ENCODE measurements at places on chromosomes 12 and 14. TPM values are rescaled to one million over a fixed set of nuclear protein-coding genes. Genes with fewer than 3 reads are reported as not detected.

Gene PTHLH
- total RNA-seq: 1.1 TPM

Gene GPR84
- not detected for total RNA-seq

Gene B4GALNT3
- 3.3 TPM for total RNA-seq

Gene VASH1
- 149 TPM for total RNA-seq

Gene TAS2R9
- total RNA-seq: not detected

Gene ASB2
- total RNA-seq: 16.6 TPM

DNA sequence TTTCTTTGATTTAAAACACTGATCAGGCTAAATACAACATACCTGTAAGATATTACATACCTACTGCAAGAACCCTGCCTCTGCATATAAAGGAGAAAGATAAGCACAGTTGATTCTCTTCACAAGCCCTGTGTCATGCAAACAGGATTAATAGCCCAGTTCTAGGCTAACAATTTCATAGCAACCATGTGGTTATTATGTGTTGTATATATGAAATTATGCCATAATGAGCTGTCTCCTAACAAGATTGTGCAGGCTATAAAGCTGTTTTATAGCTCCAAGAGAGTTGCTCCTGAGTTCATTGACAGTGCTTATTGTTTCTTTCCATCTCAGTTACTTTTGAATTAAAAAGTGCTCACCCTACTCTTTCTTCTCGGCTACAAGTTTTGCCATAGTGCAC, 609.3 kb downstream of the DIO2 start:
- no peak for DNase-seq

DNA sequence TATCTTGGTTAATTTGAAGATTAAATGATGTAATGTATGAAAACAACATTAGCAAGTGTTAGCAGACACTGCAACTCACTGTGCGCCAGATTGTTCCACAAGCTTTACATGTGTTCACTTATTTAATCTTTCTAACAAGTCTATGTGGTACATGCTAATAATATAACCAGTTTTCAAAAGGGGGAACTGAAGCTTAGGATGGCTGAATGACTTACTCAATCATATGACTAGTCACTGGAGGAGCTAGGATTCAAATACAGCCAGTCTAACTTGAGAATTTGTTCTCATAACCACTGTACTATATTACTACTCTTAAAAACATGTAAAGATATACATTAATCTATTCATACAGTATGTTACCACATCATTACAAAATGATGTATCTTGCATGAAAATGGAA, 60.5 kb upstream of the LRIG3 start:
- no peak for DNase-seq

DNA sequence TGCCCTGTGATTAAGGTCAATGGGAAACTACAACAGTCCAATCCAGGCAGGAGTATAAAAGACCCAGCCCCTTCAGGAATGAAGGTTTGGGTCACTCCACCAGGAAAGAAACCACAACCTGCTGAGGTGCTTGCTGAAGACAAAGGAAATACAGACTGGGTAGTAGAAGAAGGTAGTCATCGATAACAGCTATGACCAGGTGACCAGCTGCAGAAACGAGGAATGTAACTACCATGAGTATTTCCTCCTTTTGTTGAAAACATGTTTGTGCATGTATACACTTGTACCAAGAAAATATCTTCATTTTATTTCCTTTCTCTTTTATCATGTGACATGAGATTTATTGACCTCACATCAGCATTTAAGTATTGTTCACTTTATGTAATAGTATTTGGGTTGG, 409.1 kb downstream of the FOXG1 start:
- no peak for DNase-seq

DNA sequence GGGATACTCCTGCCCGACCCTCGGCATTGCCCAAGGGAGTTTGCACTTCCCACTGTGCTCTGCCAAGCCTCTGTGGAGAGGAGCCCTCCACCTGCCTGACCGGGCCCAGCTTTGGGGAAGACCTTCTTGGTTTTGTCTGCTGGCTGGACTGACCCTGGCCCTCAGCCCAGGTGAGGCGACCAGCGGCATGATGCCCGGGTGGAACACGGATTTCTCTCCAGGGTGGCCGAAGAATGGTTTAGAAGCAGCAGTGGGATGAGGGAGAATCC, 15.6 kb downstream of the ZBTB42 start:
- no peak for DNase-seq

DNA sequence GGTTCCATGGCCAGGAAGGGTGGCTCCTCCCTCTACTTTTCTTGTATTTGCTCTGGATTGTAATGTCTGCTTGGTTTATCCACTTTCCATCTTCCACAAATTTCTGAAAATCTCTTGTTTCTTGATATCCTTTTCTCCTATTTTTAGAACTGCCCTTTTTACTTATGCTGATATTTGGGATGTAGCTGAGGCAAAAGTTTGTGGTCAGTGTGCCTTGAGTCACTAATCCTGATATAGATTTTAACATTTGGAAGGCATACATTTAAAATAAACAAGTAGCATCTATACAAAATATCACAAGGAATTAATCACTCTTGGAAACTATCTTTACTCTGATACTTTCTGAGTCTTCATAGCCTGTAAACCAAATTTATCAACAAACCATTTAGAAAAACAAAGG, 11.0 kb downstream of the GRIP1 start:
- no peak for DNase-seq

GRCh38 chr14:105093431-105094192, 28.4 kb upstream of the GPR132 start:
- DNase-seq: peak; percentile 82

DNA sequence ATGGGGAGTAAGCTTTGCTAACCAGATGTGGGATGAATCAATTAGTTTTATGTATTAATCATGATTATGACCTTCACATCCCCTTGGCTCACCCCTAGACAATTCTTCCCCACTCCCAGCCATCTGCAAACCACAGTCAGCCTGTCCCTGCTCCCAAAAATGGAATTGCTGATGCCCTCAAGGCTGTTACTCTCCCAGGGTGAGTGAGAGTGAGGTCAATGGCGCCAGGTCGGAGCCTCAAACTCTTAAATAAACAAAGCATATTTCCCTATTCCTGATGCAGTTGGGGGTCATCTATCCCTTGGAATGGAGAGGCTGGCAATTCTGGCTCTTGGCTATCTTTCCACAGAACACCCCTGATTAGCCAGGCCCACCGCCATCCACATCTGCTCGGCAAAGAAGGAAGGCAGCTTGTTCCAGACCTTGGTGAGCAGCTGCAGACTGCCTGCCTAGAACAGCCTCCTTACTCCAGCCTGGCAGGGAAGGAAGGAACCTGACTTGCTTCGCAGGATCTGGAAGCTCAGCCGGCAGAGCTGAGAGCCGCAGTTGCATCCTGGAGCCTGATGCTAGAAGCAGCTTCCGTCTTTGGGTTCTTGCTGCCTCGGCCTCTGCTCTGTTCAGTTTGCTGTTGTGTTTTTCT, 57.0 kb downstream of the SMUG1 start:
- DNase-seq: peak; percentile 53

DNA sequence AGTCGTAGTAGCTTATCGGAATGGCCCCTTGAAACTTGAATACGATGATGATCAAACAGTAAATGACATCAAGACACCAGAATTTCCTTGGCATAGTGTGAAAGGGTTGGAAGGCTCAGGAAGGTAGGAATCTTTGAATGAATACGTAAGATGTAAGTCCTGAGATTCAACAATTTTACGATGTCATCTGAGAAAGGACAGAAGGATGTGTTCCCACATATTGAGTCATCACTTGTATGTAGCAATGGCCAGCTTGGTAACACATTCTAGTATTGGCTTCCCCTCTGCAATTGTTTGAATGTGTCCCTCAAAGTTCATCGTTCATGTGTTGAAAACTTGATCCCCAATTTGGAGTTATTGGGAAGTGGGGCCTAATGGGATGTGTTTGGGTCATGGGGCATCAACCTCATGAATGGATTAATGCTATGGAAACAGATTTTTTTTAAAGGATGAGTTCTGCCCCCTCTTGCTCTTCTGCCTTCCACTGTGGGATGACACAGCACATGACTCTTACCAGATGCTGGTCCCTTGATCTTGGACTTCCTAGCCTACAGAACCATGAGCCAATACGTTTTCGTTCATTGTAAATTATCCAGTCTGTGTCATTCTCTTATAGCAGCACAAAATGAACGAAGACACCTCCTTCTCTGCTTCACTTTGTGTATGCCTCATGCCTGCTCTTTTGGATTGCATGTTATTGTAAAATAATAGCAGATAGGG, 284.6 kb downstream of the BCAT1 start:
- no peak for DNase-seq

DNA sequence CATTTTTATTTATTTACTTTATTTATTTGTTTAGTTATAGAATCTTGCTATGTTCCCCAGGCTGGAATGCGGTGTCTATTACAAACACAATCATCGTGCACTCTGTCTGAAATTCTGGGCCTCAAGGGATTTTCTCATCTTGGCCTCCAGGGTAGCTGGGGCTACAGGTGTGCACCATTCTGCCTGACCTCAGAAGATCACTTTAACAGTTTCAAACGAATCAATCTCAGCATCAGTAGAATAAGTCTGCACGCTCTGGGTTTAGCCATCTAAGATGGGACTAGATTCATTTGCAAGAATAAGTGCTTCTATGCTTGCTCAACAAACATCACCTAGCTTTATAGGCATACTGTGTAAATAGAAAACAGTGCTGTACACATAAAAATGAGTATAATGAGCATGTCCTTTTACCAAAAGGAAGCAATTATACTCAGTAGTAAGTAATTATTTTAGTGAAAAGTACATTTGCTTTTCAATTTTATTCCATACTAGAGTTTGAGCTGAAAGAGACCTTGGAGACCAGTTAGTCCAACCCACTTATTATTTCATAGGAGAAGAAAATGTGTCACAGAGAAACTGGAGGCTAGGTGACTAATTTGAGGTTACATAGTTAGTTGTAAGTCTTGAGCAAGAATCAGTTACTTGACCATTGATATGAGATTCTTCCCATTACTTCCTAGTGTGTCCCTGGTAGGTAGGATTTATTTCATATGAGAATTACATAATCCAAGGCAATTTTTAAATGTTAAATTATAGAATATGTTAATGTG, 456.5 kb upstream of the LMO3 start:
- no peak for DNase-seq

- no peak for DNase-seq
Measured at GRCh38 chr12:23576372-23576771, 373.1 kb downstream of the SOX5 start.

- DNase-seq: no peak
Measured at GRCh38 chr12:4849115-4849541, 60.6 kb upstream of the KCNA1 start.

DNA sequence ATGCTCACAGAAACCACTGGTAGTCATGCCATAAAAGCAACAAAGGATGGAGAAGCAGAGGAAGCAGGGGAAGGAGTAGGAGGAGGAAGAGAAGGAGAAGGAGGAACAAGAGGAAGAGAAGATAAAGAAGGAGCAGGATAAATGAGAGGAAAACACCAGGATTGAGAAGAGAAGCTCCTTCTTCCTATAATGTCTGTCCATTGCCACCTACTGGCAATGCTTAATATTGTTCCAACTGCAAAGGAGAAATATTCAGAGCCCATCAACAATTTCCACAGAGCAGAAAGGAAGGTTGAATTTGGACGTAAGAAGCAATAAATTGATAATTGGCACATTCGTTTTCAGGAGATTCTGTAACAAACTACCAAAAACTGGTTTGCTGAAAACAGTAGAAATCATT, 898.4 kb downstream of the SLC16A7 start:
- no peak for DNase-seq

- DNase-seq: no peak
Measured at GRCh38 chr12:93059925-93060665, 131.0 kb upstream of the EEA1 start.

Measured in glutamatergic neuron (in vitro differentiated cells).